OCI-M1 (cell line): ENCODE measurements at places on chromosomes 12 and 14.

GRCh38 chr14:23168246-23168645 lies 15.2 kb downstream of the SLC7A8 start:
- DNase-seq, result no peak

DNA sequence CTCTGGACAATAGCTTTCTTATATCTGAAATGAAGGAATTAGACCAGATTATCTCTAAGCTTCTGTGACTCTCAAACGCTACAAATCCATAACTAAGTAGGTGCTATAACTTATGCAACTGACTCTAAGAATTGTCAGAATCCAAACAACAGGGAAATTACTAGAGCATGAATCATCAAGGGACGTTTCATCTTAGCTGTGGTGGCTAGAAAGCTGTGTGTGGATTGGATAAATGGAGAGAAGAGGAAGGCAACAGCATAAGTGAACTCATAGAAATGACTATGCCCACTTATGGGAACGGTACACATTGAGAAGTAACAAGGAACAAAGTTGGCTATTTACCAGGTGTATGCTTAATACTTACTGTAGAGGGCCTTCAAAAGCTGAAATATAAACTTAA lies 96.0 kb upstream of the NEDD1 start:
- no peak for DNase-seq

GRCh38 chr12:52370926-52371608 lies 3.8 kb upstream of the KRT85 start:
- no peak for DNase-seq

GRCh38 chr12:102425109-102426039 lies 55.0 kb downstream of the IGF1 start:
- peak; percentile 92 for DNase-seq

DNA sequence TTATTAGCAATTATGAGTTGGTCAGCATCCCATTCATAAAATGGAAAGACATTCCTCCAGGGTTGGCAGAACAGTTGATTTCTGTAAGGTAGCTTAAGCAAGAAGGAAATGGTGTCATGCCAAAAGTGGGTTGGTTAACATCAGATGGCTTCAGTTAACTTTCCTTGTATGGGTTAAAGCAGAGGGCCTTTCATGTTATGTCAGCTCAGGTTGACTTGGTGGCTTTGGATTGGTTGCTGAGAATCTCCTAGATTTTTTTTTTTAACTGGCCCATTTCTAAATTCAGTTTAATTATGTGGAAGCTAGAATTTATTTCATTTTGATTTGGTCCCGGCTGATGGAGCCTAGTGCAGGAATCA lies 87.8 kb downstream of the BBS10 start:
- DNase-seq, result no peak

DNA sequence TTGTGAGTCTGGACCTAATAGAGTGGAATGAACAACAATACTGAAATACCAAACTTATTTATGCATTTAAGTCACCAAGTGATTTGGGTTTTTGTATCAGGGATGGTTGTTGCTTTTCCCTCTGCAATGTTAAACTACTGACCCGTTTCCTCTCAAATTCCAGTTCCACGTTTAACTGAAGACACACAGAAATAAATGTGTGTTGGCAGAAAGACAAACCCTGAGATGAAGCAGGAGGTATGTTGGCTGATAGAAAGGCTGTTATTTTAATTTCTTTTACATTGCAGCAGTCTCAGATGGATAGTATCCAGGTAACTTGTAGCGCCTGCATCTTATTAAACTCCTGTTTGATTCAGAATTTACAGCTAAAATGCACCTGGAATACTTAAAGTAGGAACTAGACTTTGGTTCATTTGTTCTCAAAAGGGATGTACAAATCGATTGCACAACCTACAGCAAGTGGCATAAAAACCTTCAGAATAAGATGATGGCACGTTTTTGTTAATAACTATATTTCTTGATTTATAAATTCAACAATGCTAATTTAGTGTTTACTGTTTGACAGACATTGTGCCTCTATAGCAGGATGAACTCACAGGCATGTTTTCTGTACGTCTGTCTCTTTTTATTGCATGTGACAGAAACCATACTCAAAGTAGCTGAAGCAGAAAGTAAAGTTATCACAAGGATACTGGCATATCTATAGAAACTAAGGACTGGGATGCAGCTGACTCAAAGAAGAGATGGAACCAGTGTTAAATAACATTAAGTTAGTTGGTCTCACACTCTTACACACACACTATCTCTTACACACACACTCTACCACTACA lies 405.7 kb downstream of the ZFP36L1 start:
- DNase-seq, result no peak

GRCh38 chr12:21073129-21073528 lies 57.9 kb upstream of the SLCO1B1 start:
- DNase-seq, result no peak

- DNase-seq, result no peak
Observed at GRCh38 chr14:69713209-69713781, 53.6 kb upstream of the SRSF5 start.

- DNase-seq, result no peak
Observed at GRCh38 chr12:122363782-122364181, 58.7 kb downstream of the CLIP1 start.

GRCh38 chr12:6540181-6540877 lies 6.0 kb downstream of the GAPDH start:
- no peak for DNase-seq

GRCh38 chr14:96189281-96189711 lies 15.3 kb upstream of the BDKRB2 start:
- DNase-seq, result no peak
